Chondrocyte (in vitro differentiated cells): ENCODE measurements at places on chromosomes 2 and 18. TPM values are rescaled to one million over a fixed set of nuclear protein-coding genes. Genes with fewer than 3 reads are reported as not detected.

- H3K4me3 ChIP-seq, result peak overlapping the region; percentile 85
- H3K36me3 ChIP-seq, result peaks cover 13% of the 10 kb centered on the region
- H3K27me3 ChIP-seq, result no peaks in the 10 kb centered on the region
Observed at GRCh38 chr2:73072129-73072395, 550 bp upstream of the SFXN5 start.

DNA sequence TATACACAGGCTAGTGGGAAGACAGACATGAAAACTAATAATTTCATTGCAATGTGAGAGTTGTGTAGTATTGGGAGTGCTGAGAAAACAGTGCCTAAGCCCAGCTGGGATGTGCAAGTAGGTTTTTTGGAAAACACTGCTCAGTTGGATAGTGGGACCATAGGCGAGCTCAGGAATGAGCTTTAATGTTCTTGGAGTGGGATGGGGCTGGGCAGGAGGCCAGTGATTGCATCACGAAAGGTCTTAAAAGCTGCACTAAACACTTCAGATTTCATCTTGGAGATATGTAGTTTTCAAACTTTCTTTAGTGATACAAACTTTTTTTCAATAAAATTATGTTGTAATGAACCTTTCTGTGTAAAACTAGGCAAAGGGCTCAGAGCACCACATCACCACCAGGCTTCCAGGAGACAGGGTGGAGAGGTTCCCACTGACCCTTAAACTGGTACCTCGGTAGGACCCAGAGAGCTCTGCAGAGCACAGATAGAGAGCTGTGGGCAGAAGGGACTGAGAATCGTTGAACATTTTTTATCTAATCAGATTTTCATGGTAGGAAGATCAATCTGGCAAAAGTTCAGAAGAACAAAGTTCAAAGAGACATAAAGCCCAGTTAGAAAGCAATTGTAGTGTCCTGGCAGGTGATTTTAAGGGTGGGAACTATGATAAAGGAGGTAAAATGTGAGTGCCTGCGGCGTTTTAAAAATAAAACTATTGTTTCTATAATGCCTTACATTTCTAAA lies 176.2 kb downstream of the TRABD2A start:
- no peaks in the 10 kb centered on the region for H3K4me1 ChIP-seq
- DNase-seq, result no peak
- no peak overlapping the region for H3K4me3 ChIP-seq
- peaks cover 14% of the 10 kb centered on the region for H3K27me3 ChIP-seq
- no peaks in the 10 kb centered on the region for H3K36me3 ChIP-seq

DNA sequence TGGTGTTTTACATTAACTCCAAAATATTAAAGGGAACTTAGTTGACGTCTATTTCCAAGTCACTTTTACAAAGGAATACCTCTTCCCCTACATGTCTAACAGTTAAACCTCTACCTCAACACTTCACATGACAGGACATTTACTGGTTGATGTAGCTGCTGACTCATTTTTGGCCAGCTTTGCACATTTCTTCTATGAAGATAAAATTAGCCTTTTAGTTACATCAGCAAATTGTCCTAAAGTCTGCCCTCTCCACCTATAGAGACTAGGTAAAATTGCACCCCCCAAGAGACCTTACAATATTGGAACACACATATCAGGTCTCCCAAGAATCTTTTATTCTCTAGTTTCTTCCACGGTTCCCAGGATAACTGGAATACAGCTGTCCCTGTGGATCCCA lies 10.1 kb upstream of the CERS6 start:
- H3K36me3 ChIP-seq, result peaks cover 4% of the 10 kb centered on the region
- peaks cover 14% of the 10 kb centered on the region for H3K4me1 ChIP-seq
- no peak overlapping the region for H3K27ac ChIP-seq
- no peak for DNase-seq

DNA sequence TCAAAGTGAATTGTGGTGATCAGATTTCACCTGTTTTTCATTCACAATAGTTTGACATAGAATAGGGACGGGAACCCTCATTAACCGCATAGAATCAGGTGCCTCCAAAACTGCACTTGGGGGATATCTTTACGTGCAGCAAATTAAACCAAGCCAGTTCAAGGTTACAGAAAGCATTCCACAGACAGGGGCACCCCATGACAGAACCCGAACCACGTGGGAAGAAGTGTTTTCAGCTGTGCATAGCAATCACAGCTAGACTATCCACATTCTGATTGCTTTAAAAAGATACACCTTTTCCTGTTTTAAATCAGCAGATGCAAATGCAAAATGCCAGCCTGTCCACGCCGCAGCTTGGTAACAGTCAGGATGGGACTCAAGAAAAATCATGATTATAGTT lies 205.8 kb downstream of the ANAPC1 start:
- H3K4me1 ChIP-seq, result peaks cover 22% of the 10 kb centered on the region
- H3K36me3 ChIP-seq, result no peaks in the 10 kb centered on the region
- H3K4me3 ChIP-seq, result no peak overlapping the region
- no peak for DNase-seq

DNA sequence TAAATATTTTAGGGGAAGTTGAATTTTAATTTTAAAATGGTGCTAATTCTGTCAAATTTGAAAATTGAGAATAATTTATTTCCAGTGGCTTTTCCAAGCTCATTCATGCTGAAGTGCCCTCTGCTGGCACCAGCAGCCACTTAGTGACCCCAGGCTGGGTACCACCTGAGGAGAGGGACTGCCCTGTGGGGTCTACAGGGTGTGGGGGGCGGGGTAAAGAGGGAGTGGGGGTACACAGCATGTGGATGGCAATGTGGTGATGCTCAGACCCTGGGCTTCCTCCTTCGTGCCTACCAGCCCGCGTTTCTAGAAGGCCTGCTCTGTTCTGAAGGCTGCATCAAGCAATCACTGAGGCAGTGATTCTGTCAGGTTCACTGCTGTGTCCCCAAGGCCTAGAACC lies 45.1 kb upstream of the SCLY start:
- peaks cover 14% of the 10 kb centered on the region for H3K4me1 ChIP-seq
- no peak overlapping the region for H3K4me3 ChIP-seq
- H3K36me3 ChIP-seq, result peaks cover 17% of the 10 kb centered on the region
- H3K27me3 ChIP-seq, result no peaks in the 10 kb centered on the region
- no peak for DNase-seq
- no peak overlapping the region for H3K27ac ChIP-seq

DNA sequence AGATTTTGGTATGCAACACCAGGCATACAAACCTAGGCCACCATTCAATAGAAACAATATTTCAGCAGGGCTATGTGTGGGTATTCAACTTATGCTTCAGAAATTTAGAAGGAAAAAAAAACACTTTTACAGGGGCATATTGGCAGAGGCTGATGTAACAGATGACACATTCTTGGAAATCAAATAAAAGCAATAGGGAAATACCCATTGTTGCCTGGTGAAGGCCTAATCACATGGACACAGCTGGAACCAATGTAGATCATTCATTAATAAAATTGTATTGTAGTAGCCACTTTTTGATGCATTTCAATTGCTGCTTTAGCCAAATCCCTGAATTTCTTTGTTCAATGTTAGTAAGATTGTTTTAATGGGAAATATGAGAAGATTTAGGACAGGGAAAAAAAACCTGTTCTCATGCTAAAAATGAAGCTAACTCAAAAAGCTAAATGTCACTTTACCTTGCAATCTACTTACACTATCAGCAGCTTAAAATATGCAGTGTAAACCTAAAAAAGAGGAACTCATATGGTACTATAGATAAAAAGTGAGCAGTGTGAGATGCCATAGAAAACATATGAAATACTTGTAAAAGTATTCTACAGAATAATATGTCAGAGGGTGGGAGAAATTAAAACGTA lies 289.4 kb downstream of the ZEB2 start:
- H3K4me1 ChIP-seq, result peaks cover 36% of the 10 kb centered on the region
- H3K4me3 ChIP-seq, result no peak overlapping the region
- no peak for DNase-seq
- H3K27ac ChIP-seq, result peak overlapping the region; percentile 76
- no peaks in the 10 kb centered on the region for H3K27me3 ChIP-seq

GRCh38 chr2:106288873-106289272 lies 94.8 kb upstream of the UXS1 start:
- DNase-seq, result no peak
- peaks cover 5% of the 10 kb centered on the region for H3K27me3 ChIP-seq
- H3K36me3 ChIP-seq, result no peaks in the 10 kb centered on the region
- H3K4me1 ChIP-seq, result no peaks in the 10 kb centered on the region
- no peak overlapping the region for H3K4me3 ChIP-seq
- no peak overlapping the region for H3K27ac ChIP-seq

DNA sequence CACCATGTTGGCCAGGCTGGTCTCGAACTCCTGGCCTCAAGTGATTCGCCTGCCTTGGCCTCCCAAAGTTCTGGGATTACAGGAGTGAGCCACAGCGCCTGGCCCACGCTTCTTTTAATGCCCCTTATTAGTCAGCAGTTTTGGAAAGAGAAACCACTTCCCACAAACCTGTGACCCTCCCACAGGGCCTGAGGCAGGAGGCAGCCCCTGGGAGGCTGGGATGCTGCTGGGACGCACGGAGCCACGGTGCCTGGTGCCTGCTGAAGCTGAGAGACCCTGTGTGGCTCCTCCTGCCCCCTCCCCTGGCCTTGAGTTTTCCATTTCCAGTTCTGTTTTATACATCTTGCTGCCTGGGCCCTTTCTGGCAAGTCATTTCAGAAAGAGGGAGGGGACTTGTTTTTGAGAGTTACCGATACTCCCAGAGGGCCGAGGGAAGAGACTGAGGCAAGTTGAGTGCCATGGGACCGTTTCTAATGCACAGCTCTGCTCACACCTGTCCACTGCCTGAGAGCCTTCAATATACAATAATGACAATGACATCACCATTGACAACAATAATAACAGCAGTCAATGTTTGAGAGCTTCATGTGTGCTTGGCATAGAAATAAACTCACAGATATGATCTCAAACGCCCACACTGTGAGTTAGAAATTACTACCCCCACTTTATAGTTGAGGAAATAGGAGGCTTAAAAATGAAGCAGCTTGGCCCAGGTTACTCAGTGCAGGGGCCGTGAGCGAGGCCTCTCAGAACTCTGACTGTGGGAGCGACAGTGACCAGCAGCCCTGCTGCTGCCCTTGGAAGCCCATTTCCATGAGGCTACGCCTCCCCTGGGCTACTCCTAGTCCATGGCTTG lies 78.1 kb upstream of the YWHAQ start:
- no peak overlapping the region for H3K27ac ChIP-seq
- H3K27me3 ChIP-seq, result no peaks in the 10 kb centered on the region
- no peak overlapping the region for H3K4me3 ChIP-seq

DNA sequence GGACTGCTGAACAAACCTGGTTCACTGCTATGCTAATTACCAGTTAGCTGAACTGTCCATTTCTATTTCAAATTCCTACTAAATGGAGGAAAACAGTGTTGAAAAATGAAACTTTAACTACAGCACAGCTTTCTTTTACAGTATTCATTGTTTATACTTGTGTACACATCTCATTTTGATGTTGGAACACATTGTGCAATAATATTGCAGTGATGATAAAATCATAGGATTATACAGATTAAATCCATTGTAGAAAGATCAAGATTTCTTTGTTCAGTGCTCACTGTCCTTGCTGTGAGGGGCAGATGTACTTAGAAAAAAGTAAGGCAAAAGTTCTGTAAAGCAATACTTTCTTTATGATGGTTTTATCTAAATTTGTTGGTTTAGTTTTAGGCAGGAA lies 1055.1 kb downstream of the LRP1B start:
- H3K4me1 ChIP-seq, result no peaks in the 10 kb centered on the region
- no peaks in the 10 kb centered on the region for H3K36me3 ChIP-seq

GRCh38 chr2:72006188-72006736 lies 141.4 kb downstream of the CYP26B1 start:
- H3K4me3 ChIP-seq, result no peak overlapping the region
- DNase-seq, result peak; percentile 47
- H3K27me3 ChIP-seq, result peaks cover 7% of the 10 kb centered on the region
- H3K4me1 ChIP-seq, result peaks cover 4% of the 10 kb centered on the region
- H3K36me3 ChIP-seq, result no peaks in the 10 kb centered on the region

DNA sequence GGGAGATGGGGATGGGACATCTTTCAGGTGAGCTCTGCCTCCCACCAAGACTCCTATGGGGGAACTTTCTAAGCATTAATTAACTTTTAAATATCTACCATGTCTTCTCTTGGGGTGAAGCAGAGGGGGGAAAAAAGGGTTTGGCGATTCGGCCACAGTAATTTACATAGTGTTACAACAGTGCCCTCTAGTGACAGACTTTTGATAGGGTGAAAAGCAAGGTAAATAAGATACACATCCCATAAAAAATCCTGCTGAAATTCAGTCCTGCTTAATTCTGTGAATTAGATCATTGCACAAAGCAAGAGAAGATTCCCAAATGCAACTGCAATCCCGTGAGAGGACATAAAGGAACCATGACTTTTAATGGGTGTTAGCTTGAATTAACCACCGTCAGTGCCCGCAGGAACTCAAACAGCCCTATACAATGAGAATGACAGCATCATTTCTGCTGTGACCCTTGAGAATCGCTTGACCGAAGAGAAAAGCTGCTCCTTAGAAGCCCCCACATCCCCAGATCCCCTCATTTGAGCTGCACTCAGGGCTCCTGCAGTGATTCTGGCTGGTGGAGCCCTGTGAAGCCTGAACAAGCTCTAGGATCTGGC lies 32.8 kb downstream of the FAM124B start:
- no peak overlapping the region for H3K4me3 ChIP-seq
- no peak overlapping the region for H3K27ac ChIP-seq
- H3K27me3 ChIP-seq, result peaks cover 4% of the 10 kb centered on the region
- H3K4me1 ChIP-seq, result peaks cover 5% of the 10 kb centered on the region

DNA sequence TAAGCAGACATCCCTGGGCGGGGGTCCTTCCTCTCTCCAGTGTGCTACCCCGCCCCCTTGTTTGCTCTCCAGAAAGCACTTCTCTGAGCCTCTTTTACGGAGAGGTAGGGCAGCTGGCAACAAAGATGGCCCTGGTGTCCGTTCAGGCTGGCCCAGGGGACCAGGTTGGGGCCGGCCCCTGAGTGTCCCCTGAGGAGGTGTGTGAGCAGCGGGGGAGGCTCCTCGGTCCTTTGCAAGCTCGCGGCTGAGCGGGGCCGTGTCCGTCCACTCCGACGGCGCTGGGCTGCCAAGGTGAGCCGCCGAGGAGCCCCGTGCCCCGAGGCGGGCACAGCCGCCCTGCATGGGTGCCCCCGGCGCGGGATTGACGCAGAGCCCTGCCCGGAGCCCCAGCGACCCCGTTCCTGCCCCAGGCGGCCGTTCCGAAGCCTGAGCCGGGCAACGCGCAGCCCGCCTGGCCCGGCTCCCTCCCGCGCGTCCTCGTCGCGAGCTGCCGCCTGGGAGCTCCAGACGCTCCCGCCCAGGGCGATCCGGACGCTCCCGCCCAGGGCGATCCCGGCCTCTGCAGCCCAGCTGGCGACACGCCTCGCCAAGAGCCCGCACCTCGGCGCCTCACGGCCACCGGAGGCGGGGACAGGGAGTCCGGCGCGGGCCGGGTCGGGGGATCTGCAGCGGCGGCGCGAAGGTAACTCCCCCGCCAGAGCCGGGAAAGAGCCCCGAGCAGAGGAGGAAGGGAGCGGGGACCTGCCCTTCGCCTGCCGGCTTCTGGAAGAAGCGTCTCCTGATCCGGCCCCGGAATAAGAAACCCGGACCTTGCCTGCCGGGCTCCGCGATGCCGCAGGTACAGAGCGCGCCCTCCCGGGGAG lies at the start of gene PROKR1:
PROKR1 (plus strand) TSS at position 569 of the 863 bp plus-strand sequence. CDS start 2,243 bp downstream, outside the sequence.
- peaks cover 67% of the 10 kb centered on the region for H3K27me3 ChIP-seq
- H3K36me3 ChIP-seq, result peaks cover 4% of the 10 kb centered on the region
- no peak within 1 kb of the TSS for H3K27ac ChIP-seq
- peak within 1 kb of the TSS; percentile 51 for H3K4me3 ChIP-seq

- H3K27ac ChIP-seq, result no peak overlapping the region
- no peak overlapping the region for H3K4me3 ChIP-seq
- no peaks in the 10 kb centered on the region for H3K27me3 ChIP-seq
- no peak for DNase-seq
- H3K36me3 ChIP-seq, result peaks cover 2% of the 10 kb centered on the region
Observed at GRCh38 chr2:60998628-60999545, 18.6 kb upstream of the PEX13 start.

Gene ADAM23
- 19.2 to 24.5 TPM (median 22.7 TPM) in 3 replicates for total RNA-seq

Gene G6PC2
- total RNA-seq, result not detected in 3 replicates

Gene FAP
- 163 to 205 TPM (median 171 TPM) in 3 replicates for total RNA-seq

Gene RESP18
- total RNA-seq, result not detected in 3 replicates
